ENCODE measurements at places on chromosomes 2 and 18.

- DNase-seq: no peak
These were observed 5.5 kb downstream of the SULT1C4 start for GRCh38 chr2:108383146-108383830.

- no peak for DNase-seq
These were observed 57.7 kb downstream of the PELI1 start for GRCh38 chr2:64086347-64087082.

DNA sequence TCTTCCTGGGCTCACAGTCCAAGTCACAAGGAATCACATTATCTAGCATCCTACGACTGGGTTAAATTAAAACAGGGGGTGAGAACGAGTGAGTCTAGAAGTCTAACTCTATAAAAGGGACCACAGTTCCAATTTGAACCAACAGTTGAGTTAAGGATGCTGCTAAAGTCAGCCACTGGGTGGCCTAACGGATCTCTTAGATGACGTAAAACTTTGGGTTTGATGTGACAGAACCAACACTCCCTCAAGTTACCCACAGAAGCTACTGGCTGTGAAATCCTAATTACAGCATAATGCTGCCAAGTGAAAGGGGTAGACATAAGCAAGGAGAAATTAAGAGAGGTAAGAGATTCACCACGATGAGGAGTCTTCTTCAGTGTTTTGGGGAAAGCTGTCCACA lies 32.7 kb upstream of the RUFY4 start:
- no peak for DNase-seq

DNA sequence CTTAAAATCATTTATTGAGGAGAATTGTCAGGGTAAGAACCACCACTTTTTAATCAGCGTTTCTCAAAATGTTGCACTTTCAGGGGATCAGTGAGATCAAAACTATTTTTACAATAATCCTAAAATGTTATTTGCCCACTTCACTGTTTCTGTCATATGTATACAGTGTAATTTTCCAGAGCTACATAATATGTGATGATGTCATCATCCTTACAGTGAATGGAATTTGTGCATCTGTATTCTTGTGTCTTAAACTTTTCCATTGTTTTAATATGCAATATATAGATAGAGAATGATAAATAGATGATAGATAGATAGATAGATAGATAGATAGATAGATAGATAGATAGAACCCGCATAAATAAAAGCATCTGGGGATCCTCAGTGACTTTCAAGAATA lies 518.0 kb downstream of the ADCYAP1 start:
- no peak for DNase-seq

- no peak for DNase-seq
These were observed 149.8 kb downstream of the ACTR3 start for GRCh38 chr2:114039677-114040076.

DNA sequence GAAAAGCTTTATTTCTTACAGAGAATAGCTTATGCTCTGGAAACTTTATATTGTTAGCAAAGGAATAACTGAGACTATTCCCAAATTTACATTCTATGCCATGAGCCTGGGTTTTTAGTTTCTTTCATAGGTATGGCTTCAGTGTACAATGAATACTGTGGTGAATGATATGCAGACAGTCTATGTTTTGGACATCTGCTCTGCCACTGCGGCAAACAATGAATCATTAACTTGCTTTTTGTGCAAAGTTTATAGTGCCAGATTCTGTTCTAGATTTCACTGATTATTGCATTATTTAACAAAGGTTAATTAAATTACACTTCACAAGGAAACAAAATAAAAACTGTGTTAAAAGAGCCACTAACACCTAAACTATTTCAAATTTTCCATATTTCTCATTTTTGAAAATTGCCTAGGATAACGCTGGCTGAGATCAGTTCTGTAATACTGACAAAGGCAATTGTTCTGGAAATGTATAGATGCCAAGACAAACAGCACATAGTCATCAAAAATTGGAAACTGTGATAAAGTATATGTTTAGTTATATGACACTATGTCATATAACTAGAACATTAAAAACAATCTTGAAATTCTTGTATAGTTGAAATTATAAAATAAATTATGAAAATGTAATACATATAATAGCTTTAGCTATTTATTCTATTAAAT lies 74.7 kb downstream of the ITSN2 start:
- no peak for DNase-seq

DNA sequence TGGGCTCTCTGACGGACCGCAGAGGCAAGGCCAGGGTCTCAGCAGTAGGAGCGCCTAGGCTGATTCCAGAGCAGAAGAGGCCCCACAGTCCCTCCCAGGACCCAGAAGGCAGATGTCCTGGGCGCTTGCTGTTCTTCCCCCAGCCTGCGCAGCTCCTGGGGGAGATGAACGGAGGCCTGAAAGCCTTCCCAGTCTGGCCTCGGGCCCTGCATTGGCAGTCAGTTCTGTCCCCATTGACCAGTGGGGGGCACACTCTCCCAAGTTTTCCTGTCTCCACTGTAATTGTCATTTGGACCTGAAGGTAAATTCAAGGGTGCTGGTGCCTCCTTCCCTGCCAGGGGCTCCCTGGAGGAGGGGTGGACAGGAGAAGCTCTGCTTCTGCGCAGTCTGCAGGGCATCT lies 345.7 kb downstream of the CYP26B1 start:
- no peak for DNase-seq

Data from AG04449 (cell line).